NCI-H1694 treated with DMSO at 0.1 percent for 48 hours (cell line): ENCODE measurements at places on chromosomes 5 and 9.

DNA sequence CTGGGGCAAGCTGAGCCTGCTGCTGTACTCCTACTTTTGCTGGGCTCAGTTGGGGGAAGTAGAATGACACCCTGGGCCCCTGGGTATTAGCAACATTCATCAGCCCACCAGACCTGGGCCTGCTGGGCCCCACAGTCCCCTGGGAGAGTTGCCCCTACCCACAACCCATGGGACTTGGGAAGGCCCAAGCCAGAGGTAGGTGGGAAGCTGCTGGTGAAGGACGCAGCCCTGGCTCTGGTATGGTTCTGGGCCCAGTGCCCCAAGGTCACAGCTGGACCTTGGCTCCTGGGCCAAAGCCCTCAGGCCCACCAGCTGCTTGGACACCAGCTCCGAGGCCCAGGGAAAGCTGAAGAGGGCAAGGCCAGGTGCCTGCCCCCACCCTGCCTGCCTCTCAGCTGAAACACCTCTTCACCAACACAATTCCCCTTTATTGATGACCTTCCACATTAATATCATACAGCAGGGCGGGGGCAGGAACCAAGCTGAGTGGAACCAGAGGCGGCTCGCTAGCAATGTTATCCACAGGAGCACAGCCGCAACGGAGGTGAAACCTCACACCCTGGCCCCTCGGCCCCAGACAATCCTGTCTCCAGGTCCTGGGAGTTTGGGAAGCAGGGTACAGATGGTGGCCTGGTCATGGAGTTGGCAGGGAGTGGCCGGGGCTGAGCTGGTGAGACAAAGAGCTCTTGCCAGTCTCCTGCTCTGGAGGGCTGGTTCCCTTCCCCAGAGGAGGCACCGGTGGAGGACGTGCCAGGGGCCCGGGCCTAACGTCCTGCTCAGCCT, 13.7 kb downstream of the DOLPP1 start:
- no peak for DNase-seq

GRCh38 chr5:135091286-135091685, 57.3 kb upstream of the PITX1 start:
- no peak for DNase-seq

GRCh38 chr5:138000102-138000723, 32.7 kb downstream of the FAM13B start:
- DNase-seq: no peak

- no peak for DNase-seq
These were observed 165.3 kb upstream of the FBN2 start for GRCh38 chr5:128703322-128703721.

- DNase-seq: peak; percentile 29
These were observed 54.0 kb upstream of the LARP1 start for GRCh38 chr5:154701181-154701580.

DNA sequence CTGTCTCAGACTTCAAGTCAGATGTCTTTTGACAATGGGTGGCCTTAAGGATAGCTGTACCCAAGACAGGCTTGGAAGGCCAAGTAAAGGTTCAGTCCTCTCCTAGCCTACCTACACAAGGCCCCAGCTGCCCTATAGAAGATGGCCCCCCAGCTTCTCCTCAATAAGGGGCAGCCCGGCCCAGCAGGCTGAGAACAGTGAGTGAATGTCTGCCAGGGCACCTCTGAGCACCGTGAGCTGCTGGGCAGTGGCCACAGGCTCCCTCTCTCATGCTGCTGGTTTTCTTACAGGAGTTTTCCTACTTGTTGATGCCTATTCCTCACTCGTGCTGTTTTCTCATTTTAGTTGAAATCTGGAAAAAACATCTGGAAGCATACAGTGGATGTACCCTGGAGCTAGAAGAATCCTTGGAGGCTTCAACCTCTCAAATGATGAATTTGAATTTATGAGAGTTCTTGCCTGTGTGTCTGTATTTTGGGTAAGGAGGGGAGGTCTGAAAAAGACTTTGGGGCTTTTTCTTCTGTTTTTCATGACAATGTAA, 40.1 kb downstream of the SECISBP2 start:
- no peak for DNase-seq

- no peak for DNase-seq
These were observed 4.0 kb upstream of the RHOBTB3 start for GRCh38 chr5:95726811-95727763.

- no peak for DNase-seq
These were observed 131.2 kb upstream of the LMX1B start for GRCh38 chr9:126482361-126483044.

DNA sequence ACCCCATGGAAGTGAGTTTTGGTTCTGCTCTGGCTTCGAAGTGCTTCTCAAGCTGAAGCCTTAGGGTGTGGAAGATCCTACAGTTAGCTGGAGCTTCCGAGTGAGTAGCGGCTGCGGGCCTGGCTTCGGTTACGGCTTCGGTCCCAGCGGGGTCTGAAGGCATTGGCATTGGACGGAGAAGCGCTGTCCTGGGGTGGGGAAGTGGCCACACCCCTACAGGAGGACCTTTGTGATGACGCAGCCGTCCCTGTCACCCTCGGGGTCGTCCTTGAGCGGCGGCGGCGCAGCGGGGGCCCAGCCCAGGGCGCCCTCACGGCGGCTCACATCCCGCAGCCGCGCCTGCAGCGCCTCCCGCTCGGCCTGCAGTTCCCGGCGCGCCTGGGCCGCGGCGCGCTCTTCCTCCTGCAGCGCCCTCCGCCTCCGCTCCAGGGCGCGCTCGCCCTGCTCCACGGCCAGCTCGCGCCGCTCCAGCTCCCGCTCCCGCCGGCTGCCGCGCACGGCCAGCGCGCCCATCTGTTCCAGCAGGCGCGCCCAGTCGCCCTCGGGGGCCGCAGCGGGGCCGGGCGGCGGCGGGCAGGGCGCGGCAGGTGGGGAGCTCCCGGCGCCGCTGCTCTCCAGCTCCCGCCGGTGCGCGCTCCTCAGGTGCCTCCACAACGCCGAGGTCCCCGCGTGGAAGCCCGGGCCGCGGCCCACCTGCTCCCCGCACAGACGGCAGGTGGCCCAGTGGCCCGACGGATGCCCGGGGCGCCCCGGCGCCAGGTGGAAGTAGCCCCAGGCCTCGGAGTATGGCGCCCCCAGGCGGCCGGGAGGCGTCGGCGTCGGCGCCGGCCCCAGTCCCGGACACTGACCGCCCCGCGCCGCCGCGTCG, 9.9 kb downstream of the ZBED3 start:
- no peak for DNase-seq

DNA sequence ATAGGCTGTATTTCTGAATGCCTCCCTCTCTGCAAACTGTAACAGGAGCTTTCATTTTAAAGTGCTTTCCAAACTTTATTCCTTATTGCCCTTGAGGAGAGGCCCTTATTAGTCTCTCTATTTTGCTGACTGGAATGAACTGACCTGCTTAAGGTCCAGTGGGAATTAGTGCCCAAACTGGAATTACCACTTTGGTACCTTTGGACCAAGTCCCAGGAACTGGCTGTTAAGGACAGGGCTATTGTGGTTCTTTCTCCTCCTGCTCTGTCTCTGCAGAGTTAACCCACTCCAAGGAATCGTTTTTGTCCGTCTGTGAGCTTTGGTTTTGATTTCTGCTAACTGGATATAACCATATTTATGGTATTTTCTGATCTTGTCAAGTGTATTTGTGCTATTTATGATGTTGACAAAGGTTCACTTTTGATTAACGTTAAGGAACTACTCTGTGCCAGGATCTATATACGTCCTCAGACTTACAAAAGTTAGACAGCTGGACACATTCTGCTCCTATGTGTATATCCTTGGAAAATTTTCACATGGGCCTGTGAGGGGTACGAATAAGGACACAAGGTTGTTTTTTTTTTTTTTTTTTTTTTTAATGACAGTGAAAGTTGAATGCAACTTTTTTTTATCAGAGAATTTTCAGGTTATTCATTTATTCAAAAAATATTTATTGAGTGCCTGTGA, 189.1 kb upstream of the ANKRD55 start:
- no peak for DNase-seq

- DNase-seq: no peak
These were observed 732.1 kb upstream of the RIOK2 start for GRCh38 chr5:97915106-97915505.

DNA sequence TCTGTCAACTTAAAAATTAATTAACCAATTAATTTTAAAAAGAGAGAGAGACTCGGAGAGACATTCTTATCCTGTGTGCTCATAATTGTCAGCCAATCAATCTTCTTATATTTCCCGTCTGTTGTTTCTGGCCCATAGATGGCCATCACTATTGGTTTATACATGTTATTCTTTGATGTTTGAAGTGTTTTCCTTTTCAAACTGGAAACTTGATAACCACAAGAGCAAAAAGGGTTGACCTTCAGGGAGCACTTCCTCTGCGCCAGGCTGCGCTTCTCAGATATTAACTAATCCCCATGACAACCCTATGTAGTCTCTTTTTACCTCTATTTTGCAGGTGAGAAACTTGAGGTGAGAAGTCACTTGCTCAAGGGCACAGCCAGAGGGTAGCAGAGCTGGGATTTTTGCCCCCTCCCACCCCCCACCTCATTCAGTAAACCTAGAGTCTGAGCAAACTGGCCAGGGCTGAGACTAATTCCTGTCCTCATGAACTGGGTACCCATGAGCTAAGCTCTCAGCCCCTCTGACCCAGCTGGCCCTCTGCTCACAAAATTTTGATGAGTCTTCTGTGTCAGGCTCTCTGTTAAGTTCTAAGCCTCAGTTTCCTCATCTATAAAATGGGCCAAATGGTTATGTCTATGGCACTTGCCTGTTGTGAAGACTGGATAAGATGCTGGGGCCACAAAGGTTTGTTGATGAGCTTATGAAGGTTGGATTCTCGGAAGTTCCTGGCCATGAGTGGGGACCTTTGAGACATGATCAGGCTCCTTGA, 86.0 kb upstream of the SH3PXD2B start:
- DNase-seq: no peak

DNA sequence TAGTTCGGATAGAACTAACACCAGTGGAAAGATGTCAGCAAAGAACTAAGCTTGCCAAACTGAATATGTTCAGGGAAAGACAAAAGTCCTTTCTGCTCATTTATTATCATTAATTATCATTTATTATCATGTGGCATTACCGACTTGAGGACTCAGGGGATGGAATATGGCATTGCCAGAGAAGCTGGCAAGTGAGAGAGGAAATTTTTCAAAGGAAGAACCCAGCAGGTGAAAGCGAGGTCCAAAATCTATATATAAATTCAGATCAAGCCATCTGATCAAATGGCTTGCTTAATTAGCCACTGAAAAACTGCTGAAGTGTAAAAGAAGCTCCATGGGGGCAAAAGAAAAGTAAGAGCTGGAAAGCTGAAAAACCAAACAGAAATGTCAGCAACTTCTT, 1049.6 kb upstream of the SEMA6A start:
- DNase-seq: no peak

- DNase-seq: no peak
These were observed 222.0 kb downstream of the MAN2A1 start for GRCh38 chr5:109911731-109912130.

DNA sequence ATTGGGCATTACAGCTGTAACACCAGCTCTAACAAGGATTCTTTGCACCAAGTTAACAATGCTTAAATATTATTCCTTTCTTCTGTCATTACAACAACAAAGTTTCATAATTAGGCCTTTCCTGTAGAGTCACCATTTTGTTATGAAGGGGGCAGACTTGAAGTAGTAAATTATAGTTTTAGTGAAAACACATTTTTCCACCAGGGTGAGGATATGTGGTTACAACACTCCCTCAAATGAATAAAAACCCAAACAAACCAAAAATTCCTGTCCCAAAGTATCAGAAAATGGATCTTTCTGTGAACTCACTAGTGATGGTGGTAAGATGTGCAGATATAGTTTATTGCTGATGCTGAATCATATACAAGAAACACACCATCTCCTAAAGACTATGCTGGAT, 250.5 kb upstream of the TUT7 start:
- DNase-seq: no peak

GRCh38 chr9:118362123-118362522, 657.9 kb downstream of the TLR4 start:
- DNase-seq: no peak

DNA sequence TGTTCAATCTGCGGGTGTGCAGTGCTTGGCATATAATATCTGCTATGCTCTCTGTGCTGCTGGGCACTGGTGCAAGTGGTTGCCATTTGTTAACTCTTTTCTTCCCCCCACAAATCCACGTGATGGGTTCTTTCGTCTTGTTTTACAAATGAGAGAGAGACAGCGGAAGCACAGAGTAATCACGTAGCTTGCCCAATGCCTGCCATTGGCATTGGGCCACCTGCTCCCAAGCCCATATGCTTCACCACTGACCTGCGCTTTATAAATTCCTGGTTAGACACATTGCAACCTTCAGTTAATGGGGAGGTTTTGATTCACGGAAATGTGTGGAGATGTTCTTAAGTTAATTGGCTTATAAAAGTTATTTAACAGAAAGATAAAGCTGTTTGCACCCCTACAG, 194.8 kb upstream of the ADAMTS16 start:
- DNase-seq: no peak

- no peak for DNase-seq
These were observed 175.2 kb downstream of the SAXO1 start for GRCh38 chr9:18857769-18858168.

- DNase-seq: no peak
These were observed 113.2 kb downstream of the GCNT1 start for GRCh38 chr9:76572151-76572550.

GRCh38 chr5:154422298-154422697, 23.5 kb upstream of the SAP30L start:
- DNase-seq: no peak

GRCh38 chr5:199950-200645, 8.8 kb downstream of the LRRC14B start:
- no peak for DNase-seq

DNA sequence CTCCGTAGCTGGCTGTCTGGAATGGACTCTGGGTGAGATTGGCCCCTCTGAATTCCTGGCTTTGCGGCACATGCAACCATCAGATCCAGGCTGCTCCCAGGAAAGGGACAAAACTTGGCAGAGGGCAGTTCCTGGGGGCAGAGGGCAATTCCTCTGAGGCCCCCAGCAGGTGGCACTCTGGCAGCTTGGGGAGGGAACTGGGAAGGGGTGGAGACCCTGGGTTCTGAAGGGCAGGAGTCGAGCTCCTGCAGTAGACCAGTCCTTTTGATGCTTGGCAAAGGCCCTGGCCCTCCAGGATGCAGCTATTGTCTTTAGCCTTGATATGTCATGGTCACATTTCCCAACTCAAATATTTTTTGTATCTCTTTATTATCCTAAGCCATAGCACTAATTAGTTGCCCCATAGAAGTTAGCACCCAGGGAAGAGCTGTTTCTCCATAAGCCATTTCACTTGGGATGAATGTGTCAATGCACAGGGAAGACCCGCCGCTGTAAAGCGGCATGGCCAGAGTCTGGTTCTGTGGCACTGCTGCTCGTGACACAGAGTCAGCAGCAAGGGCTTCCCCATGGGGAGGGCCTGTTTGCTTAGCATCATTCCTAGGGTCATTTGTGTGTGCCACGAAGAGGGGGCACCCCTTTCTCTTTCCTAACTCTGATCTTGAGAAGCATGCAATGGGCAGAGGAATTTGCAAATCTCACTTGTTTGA, 51.2 kb upstream of the CDK20 start:
- DNase-seq: no peak

- DNase-seq: no peak
These were observed 54.5 kb downstream of the CAST start for GRCh38 chr5:96716716-96717115.

GRCh38 chr9:91421128-91421765, 2.4 kb downstream of the NFIL3 start:
- DNase-seq: no peak
